ENCODE measurements at places on chromosomes 1 and 21. TPM values are rescaled to one million over a fixed set of nuclear protein-coding genes. Genes with fewer than 3 reads are reported as not detected.

Gene CFHR3
- total RNA-seq, result not detected

Gene CLCA4
- total RNA-seq, result not detected

Gene TCHHL1
- not detected for total RNA-seq

Gene RABGGTB
- total RNA-seq, result 88.0 TPM

Gene OR14I1
- total RNA-seq, result not detected

Gene KCNH1
- total RNA-seq, result not detected

Gene PLA2G2F
- 0.18 TPM for total RNA-seq

Gene TFF2
- 22.9 TPM for total RNA-seq

Gene SELENBP1
- total RNA-seq, result 29.8 TPM

Gene SLC44A5
- not detected for total RNA-seq

- peaks cover 57% of the 10 kb centered on the region for H3K27me3 ChIP-seq
- no peaks in the 10 kb centered on the region for H3K4me1 ChIP-seq
- no peak overlapping the region for H3K27ac ChIP-seq
- no peaks in the 10 kb centered on the region for H3K36me3 ChIP-seq
These were observed 71.8 kb downstream of the DISP3 start for GRCh38 chr1:11550664-11551283.

- H3K4me1 ChIP-seq, result peaks cover 15% of the 10 kb centered on the region
- no peak for DNase-seq
- peaks cover 99% of the 10 kb centered on the region for H3K36me3 ChIP-seq
- H3K27me3 ChIP-seq, result no peaks in the 10 kb centered on the region
- H3K27ac ChIP-seq, result no peak overlapping the region
- no peak overlapping the region for H3K4me3 ChIP-seq
These were observed 20.2 kb downstream of the RIPK4 start for GRCh38 chr21:41746744-41747006.

GRCh38 chr21:24832961-24833360, 774.3 kb downstream of the MRPL39 start:
- no peaks in the 10 kb centered on the region for H3K4me1 ChIP-seq
- H3K27me3 ChIP-seq, result no peaks in the 10 kb centered on the region
- H3K4me3 ChIP-seq, result no peak overlapping the region

DNA sequence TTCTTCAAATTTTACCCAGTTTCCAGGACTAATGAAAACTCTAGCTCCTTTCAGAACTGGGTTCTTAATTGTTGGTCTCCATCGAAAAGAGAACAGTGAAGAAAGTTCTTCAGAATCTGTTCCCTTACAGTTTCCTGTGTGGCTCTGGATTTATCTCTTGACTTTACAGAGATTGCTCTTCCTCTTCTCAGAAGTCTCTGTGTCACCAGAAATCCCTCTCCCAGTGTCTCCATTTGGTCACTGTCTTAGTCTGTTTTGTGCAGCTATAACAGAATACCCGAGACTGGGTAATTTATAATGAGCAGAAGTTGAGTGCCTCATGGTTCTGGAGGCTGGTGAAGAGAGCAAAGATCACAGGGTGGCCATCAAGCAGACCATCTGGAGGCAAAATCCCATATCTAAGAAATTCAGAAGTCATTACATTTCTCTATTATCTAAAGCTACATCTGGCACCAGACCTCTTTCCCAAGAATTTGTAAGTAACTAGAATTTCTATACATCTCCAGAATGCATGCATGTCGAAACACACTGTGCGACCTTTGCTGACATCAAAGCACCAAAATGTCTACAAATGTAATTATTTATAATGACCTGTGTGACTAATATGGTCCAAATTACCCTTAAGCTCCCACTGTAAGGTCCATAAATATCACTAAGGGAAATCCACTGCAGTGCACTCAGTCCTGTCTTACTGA, 65.4 kb upstream of the KRTAP19-8 start:
- no peak overlapping the region for H3K4me3 ChIP-seq
- H3K27me3 ChIP-seq, result no peaks in the 10 kb centered on the region
- no peaks in the 10 kb centered on the region for H3K4me1 ChIP-seq
- H3K27ac ChIP-seq, result no peak overlapping the region
- DNase-seq, result no peak
- H3K36me3 ChIP-seq, result no peaks in the 10 kb centered on the region

GRCh38 chr1:37723072-37723389, 30.7 kb downstream of the CDCA8 start:
- H3K4me1 ChIP-seq, result no peaks in the 10 kb centered on the region
- no peaks in the 10 kb centered on the region for H3K27me3 ChIP-seq
- DNase-seq, result no peak
- no peak overlapping the region for H3K27ac ChIP-seq
- H3K36me3 ChIP-seq, result no peaks in the 10 kb centered on the region

GRCh38 chr1:193190096-193190744, 3.8 kb upstream of the B3GALT2 start:
- no peak overlapping the region for H3K27ac ChIP-seq
- H3K27me3 ChIP-seq, result no peaks in the 10 kb centered on the region
- H3K4me1 ChIP-seq, result no peaks in the 10 kb centered on the region
- no peak overlapping the region for H3K4me3 ChIP-seq
- no peak for DNase-seq

GRCh38 chr1:101175466-101175865, 61.4 kb upstream of the S1PR1 start:
- peak overlapping the region; percentile 71 for H3K27ac ChIP-seq
- no peaks in the 10 kb centered on the region for H3K36me3 ChIP-seq
- H3K4me1 ChIP-seq, result peaks cover 16% of the 10 kb centered on the region
- no peak overlapping the region for H3K4me3 ChIP-seq
- peak; percentile 4 for DNase-seq
- no peaks in the 10 kb centered on the region for H3K27me3 ChIP-seq

- peaks cover 98% of the 10 kb centered on the region for H3K27me3 ChIP-seq
- no peak overlapping the region for H3K4me3 ChIP-seq
- H3K27ac ChIP-seq, result no peak overlapping the region
- DNase-seq, result no peak
These were observed 6.9 kb downstream of the PAX7 start for GRCh38 chr1:18637511-18637960.

- peak; percentile 87 for DNase-seq
- H3K27ac ChIP-seq, result peak overlapping the region; percentile 54
- no peaks in the 10 kb centered on the region for H3K27me3 ChIP-seq
- no peaks in the 10 kb centered on the region for H3K36me3 ChIP-seq
- no peak overlapping the region for H3K4me3 ChIP-seq
- H3K4me1 ChIP-seq, result peaks cover 9% of the 10 kb centered on the region
These were observed 36.3 kb upstream of the RCC2 start for GRCh38 chr1:17475752-17476151.

- H3K36me3 ChIP-seq, result no peaks in the 10 kb centered on the region
- no peaks in the 10 kb centered on the region for H3K4me1 ChIP-seq
- peaks cover 78% of the 10 kb centered on the region for H3K27me3 ChIP-seq
- DNase-seq, result no peak
These were observed 67.0 kb upstream of the LRRC53 start for GRCh38 chr1:74579425-74579824.

DNA sequence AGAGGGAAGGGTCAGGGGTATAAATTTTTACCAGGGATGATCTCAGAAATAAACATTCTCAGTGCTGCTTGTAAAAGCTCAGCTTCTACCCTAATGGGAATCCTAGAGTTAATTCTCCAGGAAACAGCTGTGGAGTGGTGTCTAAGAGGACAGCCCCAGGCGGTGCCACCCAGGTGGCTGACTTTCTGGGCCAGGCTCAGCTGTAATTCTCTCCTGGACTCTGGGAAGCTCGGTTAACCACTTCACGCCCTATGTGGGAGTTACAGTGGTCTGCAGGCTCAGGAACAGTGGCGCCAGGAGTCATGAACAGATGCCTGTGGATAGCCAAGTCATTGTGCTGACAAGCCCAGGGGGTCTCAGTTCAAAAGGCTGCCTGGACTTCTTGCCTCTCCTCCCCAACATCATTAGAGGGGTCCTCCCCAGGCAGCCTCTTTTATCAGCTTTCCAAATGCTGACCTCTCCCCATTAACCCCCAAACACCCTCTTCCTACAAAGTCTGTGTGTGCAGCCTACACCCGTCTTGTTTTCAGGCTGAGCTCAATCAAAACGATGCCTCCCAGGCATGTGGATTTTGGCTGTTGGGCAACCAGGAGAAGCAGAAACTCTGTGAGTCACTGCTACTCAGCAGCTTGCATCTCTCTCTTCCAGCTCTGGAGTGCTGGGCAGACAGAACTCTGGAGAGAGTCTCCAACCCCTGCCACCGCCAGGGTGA, 1.2 kb downstream of the HHIPL2 start:
- H3K27me3 ChIP-seq, result no peaks in the 10 kb centered on the region
- peak; percentile 96 for DNase-seq
- peaks cover 25% of the 10 kb centered on the region for H3K4me1 ChIP-seq
- H3K27ac ChIP-seq, result peak overlapping the region; percentile 41
- peak overlapping the region; percentile 16 for H3K4me3 ChIP-seq

GRCh38 chr1:78297836-78298235, 192.9 kb upstream of the PTGFR start:
- H3K27me3 ChIP-seq, result no peaks in the 10 kb centered on the region
- no peak overlapping the region for H3K27ac ChIP-seq
- DNase-seq, result no peak
- H3K4me3 ChIP-seq, result no peak overlapping the region
- peaks cover 2% of the 10 kb centered on the region for H3K4me1 ChIP-seq

DNA sequence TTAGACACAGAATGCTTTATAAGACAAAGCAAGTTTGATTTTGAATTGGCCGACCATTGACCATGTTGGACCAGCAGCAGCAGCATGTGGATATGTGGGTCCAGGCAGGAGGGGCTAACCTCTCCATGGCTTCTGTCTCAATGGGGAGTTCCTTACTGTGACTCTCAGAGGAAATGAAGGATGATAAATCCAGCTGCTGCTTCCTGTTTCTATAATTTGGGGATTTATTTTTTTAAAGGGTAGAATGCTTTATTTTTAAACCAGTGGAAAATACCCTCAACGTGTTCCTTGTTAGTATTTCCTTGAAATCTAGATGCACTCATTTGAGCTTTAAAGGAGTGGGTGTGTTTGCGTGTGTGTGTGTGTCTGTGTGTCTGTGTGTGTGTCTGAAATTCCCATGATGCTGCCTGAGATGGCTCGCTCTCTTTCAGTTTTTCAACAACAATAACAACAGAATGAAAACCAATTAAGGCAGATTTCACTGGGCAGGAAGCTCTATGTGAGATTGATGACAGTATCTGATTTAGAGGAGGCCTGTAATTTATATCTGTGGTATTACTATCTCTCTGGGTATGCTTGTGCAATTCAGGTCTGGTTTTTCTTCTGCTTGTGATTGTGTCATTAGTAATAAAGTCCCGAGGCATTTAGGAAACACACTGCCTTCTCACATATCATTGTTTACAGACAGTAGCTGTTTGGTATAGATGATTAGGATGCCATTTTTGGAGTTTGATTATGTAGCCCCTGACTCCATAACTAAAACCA, 86.1 kb upstream of the ZNF326 start:
- no peak overlapping the region for H3K4me3 ChIP-seq
- no peaks in the 10 kb centered on the region for H3K36me3 ChIP-seq
- DNase-seq, result peak; percentile 63
- H3K27ac ChIP-seq, result peak overlapping the region; percentile 89
- H3K4me1 ChIP-seq, result peaks cover 53% of the 10 kb centered on the region
